NB4 (cell line): ENCODE measurements at places on chromosomes 4 and X.

DNA sequence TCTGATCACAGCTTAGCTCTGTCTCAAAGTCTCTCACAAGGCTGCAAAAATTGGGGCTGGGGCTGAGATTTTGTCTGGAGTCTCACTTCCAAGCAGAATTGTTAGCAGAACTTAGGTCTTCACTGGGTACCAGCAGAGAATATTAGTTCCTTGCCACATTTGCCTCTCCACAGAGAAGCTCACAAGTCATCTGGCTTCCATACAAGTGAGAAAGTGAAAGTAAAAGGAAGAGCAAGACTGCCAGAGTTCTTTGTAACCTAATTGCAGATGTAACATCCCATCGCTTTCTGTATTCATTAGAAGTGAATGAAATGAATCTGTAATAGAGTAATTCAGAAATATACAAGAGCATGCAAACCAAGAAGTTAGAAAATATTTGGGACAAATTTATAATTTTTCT lies 624.1 kb upstream of the GNPDA2 start:
- peak; percentile 22 for DNase-seq

DNA sequence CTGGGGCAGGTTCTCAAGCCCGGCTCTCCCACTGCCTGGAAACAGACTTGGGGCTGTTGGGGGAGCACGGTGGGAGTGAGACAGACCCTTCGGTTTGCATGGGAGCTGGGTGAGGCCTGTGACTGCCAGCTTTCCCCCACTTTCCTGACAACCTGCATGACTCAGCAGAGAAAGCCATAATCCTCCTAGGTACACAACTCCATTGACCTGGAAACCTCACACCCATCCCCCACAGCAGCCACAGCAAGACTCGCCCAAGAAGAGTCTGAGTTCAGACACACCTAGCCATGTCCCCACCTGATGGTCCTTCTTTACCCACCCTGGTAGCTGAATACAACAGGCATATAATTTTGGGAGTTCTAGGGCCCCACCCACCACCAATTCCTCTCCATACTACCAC lies 57.6 kb upstream of the UBQLN2 start:
- DNase-seq, result no peak

GRCh38 chrX:2732076-2732475 lies 19.8 kb upstream of the XG start:
- DNase-seq, result no peak

- no peak for DNase-seq
Measured at GRCh38 chrX:14420841-14421240, 108.5 kb upstream of the GLRA2 start.

DNA sequence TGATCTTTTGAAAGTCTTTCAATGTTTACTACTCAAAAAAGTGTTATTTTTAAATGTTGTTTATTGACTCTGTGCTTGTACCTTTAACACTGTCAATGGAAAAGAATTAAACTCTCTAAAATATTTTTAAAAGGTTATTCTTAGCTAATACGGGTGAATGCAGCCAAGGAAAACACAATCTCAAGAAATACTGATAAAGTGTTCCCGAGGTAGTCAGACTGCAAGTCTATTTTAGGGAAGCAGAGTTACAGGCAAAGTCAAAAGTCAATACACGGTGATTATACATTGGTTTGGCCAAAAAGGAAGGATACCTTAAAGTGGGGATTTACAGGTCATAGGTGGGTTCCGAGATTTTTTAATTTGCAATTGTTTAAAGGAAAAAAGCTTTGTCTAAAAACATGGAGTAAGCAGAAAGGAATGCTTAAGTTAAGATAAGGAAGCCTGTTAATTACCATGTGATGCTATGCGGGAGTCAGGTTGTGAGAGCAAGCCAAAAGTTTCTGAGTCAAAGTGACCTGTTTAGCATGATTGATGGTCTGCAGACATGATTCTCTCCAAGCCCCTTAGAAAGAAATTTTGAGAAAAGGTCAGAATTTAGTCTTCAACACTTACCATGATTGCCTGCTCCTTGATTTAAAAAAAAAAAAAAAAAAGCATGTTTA lies 288.4 kb downstream of the KLHL4 start:
- DNase-seq, result no peak

- DNase-seq, result no peak
Measured at GRCh38 chr4:73540826-73541225, 59.3 kb downstream of the AFM start.

GRCh38 chr4:118834960-118835569 lies 861 bp downstream of the SEC24D start:
- peak; percentile 88 for DNase-seq

DNA sequence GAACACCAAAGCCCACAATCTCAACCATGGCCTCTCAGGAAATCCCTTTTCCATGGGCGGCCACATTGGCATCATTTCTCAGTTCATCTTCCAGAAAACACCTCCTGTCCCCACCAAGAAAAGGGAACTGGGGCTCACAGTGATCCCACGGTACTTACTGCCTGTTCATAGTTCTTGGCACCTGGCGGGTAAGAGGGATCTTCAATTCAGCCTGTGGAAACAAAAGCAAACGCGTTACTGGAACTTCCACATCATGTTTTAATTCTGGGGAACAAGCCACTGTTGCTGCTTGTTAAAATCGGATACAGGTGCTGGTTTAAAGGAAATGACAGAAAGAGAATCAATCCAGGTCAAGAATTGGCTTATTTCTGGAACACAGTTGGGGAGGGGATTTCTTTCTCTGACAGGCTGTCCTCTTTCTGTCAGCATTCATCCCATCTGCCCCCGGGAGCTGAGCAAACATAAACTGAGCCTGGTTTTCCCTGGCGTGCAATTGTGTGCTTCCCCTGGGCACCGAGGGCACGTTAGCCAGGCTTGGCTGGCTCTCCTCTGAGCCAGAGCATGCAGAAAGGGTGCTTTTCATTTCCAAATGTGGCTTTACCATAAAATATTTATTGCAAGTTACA lies 16.8 kb downstream of the CLNK start:
- DNase-seq, result no peak

DNA sequence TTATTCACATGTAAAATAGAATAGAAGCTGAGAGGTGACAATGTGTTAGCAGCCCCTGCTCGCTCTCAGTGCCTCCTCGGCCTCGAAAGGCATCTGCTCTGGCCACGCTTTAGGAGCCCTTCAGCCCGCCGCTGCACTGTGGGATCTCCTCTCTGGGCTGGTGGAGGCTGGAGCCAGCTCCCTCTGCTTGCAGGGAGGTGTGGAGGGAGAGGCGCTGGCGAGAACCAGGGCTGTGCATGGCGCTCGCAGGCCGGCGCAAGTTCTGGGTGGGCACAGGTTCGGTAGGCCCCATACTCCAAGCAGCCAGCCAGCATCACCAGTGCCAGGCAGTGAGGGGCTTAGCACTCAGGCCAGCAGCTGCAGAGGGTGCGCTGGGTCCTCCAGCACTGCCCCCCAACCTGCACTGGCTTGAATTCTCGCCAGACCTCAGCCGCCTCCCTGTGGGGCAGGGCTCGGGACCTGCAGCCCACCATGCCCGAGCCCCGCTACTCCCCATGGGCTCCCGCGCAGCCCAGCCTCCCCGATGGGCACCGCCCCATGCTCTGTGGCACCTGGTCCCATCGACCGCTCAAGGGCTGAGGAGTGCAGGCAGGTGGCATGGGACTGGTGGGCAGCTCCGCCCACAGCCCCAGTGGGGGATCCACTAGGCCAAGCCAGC lies 1346.7 kb upstream of the IGFBP7 start:
- no peak for DNase-seq

GRCh38 chr4:82381661-82382296 lies 8.0 kb upstream of the HNRNPD start:
- no peak for DNase-seq

DNA sequence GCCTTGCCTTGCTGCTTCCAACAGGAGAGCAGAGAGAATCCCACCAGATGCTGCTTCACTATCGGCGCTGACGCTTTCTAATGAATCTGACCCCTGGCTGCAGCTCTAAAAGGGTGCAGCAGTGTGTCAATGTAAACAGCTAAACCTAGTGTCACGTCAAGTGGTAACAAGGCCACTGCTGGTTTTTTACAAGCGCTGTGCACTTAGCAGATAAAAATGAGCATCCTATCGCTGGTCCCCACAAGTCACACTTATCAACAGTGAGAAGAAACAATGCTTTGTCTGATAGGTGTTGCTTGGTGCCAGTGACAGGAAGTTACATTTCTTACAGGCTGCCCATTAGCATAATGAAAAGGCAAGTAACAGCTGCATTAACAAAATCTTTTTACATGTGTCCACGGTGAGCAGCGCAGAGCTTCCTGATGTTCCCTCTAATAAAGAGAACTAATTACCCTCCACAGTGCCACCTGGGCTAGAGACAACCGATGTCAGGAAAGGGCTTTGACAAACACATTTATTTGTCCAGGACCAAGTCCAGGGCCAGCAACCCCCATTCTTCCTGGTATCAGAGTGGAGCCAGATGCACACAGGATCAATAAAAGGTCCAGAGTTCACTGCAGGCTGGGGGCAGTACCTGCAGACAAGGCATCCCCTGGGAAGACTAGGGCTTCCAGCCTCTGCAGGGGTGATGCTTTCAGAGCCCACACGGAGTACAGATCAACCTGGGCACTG lies 176.0 kb downstream of the MGST2 start:
- no peak for DNase-seq

DNA sequence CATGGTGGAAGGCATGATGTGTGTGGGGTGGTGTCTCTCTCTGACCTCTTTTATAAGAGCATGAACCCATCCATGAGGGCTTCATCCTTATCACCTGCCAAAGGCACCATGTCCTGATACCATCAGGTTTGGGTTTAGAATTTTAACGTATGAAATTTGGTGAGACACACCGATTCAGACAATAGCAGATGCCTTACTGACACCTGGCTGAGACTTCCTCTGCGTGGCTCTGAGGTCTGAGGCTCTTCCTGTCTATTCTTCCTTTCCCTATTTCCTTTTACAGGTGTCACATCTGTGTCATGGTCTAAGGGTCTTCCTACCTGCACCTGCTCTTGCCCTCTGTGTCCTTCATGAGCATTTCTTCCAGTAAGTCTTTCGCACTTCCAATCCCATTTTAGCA lies 320.7 kb upstream of the CLNK start:
- DNase-seq, result no peak

DNA sequence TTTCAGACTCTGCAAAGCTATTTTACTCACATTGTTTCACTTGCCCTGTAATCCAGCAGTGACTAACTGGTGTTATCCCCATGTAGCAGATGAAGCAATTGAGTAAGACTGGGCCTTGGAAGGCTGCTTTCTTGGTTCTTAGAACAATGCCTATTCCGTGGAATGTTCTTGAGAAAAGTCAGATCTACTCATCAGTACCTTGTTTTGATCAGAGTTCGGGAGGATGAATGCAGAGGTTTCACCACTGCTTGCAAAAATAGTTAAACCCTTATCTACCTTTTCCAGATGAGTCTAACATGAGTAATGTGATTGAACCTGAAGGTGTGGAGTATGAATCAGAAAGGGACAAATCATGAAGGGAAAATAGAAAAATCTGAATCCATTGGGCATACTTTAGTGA lies 1.8 kb downstream of the MAOB start:
- DNase-seq, result no peak
